Activated T-cell treated with anti-CD3 and anti-CD28 coated beads, Interleukin-2, amount 50 U/mL, for 4 hours (primary cell): ENCODE measurements at places on chromosomes 2 and 18. TPM values are rescaled to one million over a fixed set of nuclear protein-coding genes. Genes with fewer than 3 reads are reported as not detected.

DNA sequence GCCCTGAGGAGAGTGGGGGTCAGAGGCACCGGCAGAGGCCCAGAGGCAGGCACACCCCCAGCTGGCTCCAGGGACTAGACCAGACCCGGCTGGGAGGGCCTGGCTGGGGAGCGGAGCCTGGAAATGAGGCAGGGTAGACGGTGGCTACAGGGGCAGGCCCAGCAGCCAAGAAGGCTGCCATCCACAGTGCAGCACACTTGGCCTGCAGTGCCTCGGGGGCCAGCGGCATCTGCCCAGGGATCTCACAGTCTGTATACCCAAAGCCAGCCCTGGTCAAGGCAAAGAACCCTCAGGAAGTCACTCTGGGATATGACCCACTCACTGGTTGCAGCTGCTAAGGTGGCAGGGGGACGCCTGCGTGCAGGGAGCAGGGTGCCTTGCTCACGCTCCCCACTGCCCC, 17.8 kb downstream of the PER2 start:
- DNase-seq, result no peak

- no peak for DNase-seq
These were observed 863 bp upstream of the SIX2 start for GRCh38 chr2:45009928-45010701.

DNA sequence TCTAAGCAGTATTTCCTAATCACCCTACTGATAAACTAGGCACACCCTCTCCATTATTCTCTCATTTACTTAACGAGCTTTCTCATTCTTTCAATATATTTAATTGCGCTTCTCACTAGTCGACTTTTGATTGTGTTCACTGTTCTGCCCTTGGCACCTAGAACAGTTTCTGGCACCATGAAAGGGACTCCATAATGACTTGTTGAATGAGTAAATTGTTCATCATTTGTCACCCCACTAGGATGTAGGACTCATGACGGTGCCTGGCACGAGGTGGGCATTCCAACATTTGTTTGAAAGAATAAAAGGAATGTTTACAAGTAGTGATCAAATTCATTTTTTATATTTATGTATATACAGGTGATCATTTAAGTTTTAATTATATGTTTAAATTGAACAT, 123.7 kb downstream of the DIS3L2 start:
- no peak for DNase-seq

The GKN2 gene
- not detected for total RNA-seq

The TUBA3E gene
- not detected for total RNA-seq

The DAW1 gene
- not detected for total RNA-seq

The CCBE1 gene
- total RNA-seq, result not detected
